ENCODE measurements at places on chromosomes 7 and 10.

- no peak for DNase-seq
Measured at GRCh38 chr7:87151729-87152111, 533 bp upstream of the DMTF1 start.

- peak; percentile 85 for DNase-seq
Measured at GRCh38 chr7:129728875-129729467, 117.5 kb downstream of the NRF1 start.

DNA sequence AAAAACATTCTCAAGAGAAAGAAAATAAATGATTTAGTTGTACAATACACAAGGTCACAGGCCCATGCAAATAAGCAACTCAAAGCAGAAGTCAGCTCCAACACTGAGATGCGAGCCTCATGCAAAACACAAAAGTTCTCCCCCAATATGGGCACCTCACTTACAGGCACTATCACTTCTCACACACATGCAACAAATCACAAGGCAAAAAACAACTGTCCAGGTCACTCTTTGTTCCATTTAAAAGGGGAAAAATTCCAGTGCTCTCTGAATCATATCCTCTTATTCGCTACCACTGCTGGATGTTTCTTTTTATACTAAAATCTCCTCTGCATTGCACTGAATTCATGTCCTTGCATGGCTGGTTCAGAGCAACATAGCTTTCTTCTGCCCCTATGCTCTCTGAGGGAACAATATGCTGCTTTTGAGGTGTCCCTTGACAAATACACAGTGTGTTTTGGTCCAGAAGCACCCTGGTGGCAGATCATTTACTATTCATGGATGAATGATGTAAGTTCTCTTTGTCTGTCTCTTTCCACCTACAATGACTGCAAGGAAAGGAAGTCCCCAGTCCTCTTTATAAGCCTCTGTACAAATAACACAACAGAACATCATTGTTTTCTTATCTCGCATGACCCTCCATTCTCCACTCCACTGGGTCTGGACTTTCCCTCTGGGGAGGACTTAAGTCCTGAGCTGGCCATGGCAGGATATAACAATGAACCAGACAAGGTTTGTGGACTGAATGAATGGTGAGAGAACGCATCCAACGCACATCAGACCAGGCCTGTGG lies 85.4 kb upstream of the GSDME start:
- DNase-seq = peak; percentile 82

- no peak for DNase-seq
Measured at GRCh38 chr10:112938808-112939482, 11.1 kb upstream of the TCF7L2 start.

DNA sequence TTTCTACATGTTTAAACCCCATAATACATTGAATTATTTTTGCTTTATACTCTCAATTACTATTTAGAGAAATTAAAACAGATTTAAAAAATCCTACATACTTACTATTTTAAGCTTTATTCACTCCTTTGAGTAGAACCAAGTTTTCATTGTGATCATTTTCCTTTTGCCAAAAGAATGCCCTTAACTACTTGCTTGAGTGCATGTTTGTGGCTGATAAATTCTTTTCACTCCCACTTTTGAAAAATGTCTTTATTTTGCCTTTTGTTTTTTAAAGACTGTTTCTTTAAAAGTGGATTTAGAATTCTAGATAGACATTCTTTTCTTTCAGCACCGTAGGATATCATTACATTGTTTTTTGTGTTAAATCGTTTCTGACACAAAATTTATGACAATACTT lies 22.3 kb upstream of the AGR3 start:
- no peak for DNase-seq

- no peak for DNase-seq
Measured at GRCh38 chr10:10865913-10866312, 151.8 kb upstream of the CELF2 start.

DNA sequence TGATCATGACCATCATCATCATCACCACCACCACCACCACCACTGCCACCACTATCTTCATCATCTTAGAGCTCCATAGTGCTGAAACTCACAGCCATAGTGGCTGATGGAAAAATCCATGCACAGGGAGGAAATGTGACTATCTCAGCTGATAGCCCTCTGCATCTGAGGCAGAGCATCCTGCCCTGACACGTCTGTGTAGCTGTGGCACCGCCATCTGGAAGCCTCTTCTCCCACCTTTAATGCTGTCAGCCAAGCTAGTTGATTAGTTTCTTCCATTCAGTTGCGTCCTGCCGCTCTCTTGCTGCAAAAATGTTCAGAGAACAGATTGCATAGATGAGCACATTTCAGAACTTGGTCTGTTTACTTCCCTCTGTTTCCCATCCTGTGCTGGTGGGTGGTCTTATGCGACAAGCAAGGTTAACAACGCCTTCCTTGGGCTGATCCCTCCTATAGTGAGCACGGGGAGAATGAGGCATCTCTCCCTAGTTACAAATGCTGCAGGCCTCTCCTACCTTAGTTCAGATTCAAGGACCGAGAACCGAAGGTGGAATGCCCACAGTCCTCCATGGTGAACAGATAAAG lies 478.6 kb downstream of the PLXNA4 start:
- DNase-seq = no peak

- DNase-seq = no peak
Measured at GRCh38 chr7:80883154-80884025, 35.5 kb downstream of the SEMA3C start.

DNA sequence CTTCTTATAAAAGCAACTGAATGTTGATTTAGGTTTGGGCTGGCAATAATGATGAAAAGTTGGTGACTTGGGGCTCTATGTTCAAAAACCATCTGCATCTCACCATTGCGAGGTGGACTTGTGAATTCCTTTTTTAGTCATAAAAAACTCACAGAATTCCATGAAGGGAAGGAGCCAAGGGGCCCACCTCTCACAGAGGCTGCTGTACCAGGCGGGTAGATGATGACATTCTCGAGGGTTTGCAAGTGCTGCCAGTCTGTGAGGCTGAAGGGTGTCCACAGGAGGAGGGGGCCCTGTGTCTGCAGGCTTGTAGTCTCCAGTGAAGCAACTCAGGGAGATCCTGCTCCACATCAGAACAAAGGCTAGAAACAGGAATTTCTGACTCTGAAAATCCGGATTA lies 195.5 kb upstream of the ZNF32 start:
- DNase-seq = no peak

DNA sequence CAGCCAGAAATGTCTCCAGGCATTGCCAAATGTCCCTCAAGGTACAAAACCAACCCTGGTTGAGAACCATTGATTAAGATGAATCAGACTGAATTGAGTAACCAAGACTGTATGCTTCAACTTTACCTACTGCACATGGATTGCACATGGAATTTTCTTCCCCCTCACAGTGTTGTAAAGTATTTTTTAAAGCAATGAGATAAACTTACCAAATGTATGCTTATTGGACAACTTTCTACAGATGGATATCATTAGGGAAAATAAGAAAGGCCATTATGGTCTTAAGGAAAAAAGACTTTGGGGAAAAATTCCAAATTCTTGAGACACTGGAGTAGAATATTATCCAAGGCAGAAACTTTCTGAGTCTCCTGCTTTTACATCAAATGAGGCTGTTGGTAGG lies 20.9 kb upstream of the MTPN start:
- DNase-seq = no peak

- peak; percentile 87 for DNase-seq
Measured at GRCh38 chr10:88243836-88244730, 339.0 kb downstream of the RNLS start.

DNA sequence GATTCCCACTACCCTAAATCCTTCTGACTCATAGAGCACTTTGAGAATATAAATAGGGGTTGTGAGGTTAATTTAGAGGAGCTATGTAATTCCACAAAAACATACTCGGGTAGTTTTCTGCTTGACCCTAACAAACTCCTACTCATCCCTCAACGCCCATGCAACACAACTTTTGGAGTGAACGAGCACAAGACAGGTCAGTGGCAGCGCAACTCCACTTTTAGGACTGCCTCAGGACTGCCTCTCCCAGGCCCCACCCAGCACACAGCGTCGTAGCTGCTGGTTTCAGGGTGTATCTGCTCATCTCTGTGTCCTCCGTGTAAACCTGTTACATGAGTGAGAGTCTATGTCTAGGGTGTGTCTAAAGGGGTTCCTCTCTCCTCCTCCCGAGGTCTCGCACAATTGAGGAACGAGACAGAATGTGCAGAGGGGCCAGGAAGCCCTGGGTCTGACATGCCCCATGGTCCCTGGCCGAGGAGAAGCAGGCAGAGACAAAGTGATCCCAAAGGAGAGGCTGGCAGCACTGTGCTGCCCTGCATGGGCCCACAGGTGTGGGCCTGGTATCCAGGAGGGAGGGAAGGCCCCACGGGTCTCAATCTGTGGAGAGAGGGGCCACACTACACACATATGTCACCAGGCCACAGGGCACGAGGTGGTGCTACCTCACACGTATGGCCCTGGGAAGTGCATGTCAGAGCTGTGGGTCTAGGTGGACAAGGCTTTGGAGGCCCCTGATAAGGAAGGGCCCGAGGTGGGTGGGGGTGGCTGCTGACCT lies 45.5 kb downstream of the CAMK2B start:
- no peak for DNase-seq

GRCh38 chr10:120017733-120018417 lies 125.3 kb downstream of the SEC23IP start:
- no peak for DNase-seq

DNA sequence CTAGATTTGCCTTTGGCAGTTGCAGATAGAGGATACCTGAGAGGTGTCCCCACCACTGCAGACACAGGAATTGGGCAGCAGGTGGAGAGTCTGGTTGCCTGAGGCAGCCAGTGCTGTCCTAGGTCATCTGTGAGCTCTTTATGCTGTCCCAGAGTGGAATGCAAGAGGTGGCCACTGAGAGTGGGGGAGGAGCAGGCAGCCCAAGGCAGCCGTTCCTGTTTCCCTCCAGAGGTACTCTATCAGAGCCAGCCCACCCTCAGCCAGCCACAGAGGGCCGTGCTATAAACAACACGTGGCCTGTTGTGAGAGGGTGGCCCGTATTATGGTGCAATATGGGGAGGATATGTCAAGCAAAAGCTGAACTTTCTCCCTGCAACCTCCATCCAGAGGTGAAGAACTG lies 8.5 kb downstream of the LRRC18 start:
- DNase-seq = no peak

DNA sequence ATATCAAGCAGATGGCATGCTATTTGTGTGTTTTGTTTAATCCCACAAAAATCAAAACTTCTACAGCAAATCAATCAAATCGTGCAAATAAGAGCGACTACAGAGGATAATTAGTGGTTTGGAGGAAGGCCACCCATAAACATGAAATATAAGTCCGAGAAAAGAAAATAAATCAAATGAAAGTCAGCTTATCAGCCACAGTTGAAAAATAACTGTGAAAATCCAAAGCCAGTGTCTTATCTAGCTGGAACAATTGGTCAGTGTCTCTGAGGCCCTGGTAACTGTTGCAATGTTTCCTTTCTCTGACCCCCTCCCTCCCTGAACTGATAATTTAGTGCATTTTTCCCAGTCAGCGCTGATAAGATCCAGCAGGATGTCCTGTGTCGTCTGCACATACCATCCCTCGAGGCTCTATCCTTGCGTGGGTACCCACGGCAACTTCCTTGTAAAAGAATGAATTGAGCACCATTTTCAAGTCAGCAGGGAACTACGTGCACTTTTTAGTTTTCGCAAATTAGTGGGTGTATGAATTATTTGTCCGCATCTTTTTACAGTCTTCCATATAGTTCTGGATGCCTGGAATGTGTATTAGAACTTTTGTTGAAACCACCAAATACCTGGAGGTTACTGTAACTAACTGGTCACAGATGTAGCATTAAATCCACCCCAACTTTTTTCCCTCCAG lies 10.8 kb upstream of the JCAD start:
- DNase-seq = no peak

DNA sequence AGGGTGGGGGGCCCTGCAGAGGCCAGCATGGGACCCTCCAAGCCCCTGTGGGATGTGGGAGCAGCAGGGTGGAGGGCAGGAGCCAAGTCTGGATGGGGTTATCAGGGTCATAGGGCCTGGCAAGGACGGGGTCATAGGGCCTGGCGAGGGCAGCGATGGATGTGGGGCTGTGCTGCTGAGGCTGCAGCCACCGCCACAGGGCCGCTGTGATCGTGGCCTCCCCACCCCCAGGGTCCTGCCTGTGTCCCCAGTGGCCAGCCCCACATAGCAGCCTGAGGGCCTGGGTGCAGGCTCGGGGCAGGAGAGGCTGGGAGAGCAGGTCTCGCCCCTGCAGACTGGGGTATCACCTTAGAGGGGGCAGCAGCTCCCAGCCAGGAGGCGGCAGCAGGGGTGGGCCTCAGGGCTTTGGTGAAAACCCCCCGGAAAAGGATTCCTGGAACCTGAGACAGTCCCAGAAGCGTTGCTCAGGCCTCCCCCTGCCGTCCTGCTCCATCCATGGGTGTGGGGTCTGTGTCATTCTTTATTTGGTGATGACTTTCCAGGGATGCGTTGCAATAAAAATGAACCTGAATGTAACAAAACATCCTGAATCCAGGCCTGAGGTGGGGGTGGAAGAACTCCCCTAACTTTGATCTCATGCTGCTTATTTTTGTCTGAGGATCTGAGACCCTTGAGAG lies 107.3 kb upstream of the SHH start:
- no peak for DNase-seq

DNA sequence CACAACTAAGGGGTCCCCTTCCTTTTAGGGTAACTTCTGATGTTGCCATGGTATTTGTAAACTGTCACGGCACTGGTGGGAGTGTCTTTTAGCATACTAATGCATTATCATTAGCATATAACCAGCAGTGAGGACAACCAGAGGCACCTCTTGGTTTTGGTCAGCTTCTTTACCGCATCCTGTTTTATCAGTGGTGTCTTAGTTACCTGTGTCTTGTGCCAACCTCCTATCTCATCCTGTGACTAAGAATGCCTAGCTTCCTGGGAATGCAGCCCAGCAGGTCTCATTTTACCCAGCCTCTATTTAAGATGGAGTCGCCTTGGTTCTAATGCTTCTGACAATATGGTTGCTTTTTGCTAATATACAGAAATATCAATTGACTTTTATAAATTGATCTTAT lies 54.9 kb downstream of the AHCYL2 start:
- no peak for DNase-seq

DNA sequence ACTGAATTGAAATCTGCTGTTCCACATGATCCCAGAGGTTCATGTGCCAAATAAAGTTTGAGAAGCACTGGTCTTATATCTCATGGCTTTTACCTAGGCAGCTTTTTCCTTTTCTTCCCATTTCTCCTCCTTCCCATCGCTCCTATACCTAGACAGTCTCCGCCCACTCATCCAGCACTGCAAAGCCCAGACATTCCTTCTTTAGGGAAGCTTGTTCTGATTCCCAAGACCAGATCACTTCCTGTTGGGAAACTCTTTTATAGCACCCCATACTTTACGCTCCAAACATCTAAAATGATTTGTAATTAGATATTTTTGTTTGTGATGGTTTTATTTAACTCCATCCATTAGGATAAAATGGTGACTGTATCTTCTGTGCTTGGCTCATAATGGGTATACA lies 75.9 kb downstream of the BMPER start:
- DNase-seq = no peak

- DNase-seq = no peak
Measured at GRCh38 chr7:24831240-24831639, 74.0 kb upstream of the GSDME start.

- no peak for DNase-seq
Measured at GRCh38 chr10:76935941-76936613, 701.5 kb downstream of the KCNMA1 start.

- no peak for DNase-seq
Measured at GRCh38 chr10:63527401-63527800, 6.2 kb downstream of the REEP3 start.

GRCh38 chr10:16184096-16184597 lies 252.7 kb upstream of the PTER start:
- DNase-seq = no peak

GRCh38 chr10:110363572-110364411 lies 59.1 kb upstream of the SMNDC1 start:
- no peak for DNase-seq

- no peak for DNase-seq
Measured at GRCh38 chr7:131562941-131563340, 6.5 kb upstream of the PODXL start.
